ENCODE measurements at places on chromosomes 1 and 21.

DNA sequence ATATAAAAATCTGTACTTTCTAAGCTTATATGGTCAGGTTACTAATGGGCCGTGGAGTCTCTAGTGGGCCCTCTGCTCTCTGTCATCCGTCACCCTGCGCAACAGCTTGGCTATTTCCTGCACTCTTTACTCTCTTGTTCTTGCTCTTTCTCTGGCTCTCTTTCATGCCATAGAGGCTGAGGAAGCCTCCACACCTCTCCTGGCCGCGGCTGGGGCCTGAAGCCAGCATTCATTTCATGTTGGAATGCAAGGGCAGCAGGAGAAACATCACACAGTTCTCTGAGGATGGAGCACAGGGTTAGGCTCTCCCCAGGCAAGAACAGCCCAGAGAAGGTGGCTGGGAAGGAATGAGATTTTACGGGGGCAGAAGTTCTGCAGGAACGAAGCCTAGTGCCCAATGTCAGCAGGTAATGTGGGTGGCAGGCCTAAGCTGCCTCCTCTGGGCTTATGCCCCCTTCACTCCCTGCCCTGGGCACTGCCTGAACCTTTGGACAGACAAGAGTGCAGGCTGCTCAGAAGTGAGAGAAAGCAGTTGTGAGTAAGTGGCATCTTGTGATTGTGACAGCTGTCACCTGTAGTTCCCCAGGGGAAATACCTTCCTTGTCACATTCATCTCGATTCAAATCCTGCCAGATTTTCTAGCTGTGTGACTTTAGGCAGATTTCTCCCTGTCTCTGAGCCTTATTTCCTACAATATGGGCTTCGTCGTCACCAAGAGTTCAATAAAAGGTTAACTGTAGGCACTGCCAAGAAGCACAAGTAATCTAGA is 3.6 kb upstream of the FHAD1 start:
- no peak for DNase-seq

DNA sequence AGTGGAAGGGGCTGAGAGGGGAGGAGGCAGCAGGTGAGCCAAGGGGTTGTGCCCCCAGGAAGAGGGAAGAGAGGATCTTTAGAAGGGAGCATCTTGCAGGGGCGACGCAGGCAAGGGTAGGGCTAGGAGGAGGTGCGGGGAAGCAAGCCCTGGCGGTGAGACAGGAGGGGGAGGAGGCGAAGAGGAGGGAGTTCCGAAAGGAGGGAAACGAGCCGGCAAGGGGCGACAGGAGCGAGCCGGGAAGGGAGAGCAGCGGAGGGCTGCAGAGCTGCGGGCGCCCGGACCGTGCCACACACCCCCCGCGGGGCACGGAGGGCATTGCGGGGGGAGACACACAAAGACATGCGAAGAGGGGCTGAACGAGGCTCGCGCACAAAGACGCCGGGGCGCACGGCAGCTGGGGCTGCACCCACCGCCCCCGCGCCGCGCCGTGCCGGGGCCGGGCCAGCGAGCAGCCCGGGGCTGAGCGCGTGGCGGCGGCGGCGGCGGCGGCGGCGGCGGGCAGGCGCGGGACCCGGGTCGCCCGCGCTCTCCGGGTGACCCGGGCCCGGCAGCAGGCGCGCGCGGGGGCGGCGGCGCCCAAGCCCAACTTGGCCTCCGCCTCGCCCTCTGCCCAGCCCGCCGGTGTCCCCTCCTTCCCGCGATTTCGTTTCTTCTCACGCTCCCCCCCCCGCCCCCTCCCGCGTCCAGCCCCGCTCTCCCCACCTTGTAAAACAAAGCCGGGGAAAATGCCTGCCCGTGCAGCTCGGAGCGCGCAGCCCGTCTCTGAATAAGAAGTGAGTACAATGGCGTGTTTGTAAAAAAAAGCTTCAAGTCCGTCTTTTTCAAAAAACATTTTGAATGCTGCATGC is at the start of gene KCNK2:
KCNK2 (plus strand) TSS at position 206 of the 851 bp plus-strand sequence. CDS start 649 bp downstream, outside the sequence.
- no peak for DNase-seq

GRCh38 chr1:55444667-55445066 is 229.5 kb upstream of the USP24 start:
- DNase-seq, result no peak

- no peak for DNase-seq
These were observed 8.4 kb upstream of the PEX19 start for GRCh38 chr1:160293020-160293968.

GRCh38 chr1:74790453-74790852 is 57.5 kb downstream of the TYW3 start:
- DNase-seq, result no peak

- no peak for DNase-seq
These were observed 856 bp upstream of the GREM2 start for GRCh38 chr1:240612811-240613210.

GRCh38 chr21:46564391-46564790 is 40.5 kb downstream of the S100B start:
- DNase-seq, result no peak

- DNase-seq, result no peak
These were observed 19.0 kb downstream of the RNASEL start for GRCh38 chr1:182569939-182570610.

- no peak for DNase-seq
These were observed 147.3 kb downstream of the OMA1 start for GRCh38 chr1:58399176-58399575.

DNA sequence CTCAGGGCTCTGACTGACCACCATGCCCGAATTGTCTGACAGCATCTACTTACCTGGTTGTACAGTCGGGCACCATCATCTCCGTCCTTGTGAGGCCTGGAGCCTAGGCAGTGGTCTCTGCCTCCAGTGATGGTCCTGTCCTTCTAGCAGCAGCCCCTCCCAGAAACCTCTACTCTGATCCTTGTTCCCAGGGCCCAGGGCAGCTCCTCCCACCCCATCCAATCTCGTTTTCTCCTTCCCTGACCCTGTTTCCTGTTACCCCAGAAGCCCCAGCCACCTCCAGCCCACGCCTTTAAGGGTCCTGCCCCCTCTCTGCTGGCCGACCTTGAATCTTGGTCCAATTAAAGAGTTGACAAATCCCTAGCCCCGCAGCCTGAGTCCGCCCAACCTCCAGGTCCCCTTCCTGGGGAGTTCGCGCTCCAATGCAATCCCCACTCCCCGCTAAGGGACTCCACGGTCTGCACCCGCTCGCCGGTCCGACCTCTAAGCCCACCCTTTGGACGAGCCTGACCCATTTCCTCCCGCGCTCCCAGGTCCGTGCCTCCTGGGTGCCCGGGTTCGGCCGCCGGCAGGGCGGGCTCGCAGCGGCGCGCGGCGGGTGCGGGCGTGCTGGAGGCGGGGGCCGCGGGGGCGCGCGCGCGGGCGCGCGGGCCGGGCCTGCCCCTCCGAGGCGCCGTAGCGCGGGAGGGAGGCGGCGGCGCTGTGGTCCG is at the start of gene B4GALT2:
B4GALT2 (plus strand) TSS at position 660 of the 710 bp plus-strand sequence. CDS start 1,951 bp downstream, outside the sequence.
- DNase-seq, result peak; percentile 50

DNA sequence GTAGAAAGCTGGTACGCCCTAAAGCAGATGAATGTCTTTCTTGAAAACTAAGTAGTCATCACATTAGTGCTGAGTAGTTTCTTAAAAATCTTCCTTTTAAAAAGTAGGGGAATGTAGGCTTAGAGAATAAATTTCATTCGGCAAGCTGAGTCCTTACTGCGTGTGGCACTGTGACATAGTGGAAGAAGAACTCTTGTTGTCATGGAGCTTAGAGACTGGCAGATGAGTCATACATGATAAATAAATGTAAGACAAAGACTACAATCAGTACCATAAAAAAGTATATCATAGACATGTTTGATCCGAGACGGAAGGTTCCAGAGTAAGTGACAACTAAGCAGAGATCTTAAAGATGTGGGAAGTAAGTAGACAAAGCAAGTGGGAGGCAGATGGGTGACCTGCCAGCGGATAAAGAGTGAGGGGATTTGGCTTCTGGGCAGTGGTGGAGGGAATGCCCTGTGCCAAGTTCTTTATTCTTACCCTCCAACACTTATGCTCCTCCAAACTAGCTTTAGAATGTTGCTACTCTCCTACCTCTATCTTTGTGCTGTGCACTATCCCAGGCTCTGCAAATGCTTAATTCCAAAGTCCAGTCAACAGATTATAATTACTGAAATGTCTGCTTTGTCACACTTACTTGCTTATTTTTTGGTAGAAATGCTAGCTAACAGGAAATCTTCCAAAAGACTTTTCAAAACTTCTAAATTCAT is 608.5 kb upstream of the USP24 start:
- peak; percentile 11 for DNase-seq

GRCh38 chr1:169484101-169484500 is 1.6 kb downstream of the SLC19A2 start:
- DNase-seq, result no peak

DNA sequence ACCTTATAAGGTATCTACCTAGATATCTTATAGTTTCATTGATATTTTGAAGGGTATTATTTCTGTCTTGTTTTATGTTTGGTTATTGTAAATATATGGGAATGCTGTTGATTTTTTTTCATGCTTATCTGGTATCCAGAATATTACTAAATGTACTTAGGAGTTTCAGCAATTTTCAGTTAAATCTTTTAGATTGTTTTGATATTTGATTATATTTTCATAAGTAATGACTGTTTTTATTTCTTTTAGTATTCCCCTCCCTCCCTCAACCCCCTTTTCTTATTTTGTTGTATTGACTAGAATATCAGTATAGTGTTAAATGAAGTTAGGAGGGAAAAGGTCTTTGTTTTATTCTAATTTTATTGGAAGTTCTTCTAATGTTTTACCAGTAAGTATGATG is 344.4 kb upstream of the PROX1 start:
- DNase-seq, result no peak

- DNase-seq, result no peak
These were observed 1.1 kb upstream of the COA6 start for GRCh38 chr1:234372011-234372757.

GRCh38 chr1:200837931-200838571 is 34.7 kb upstream of the GPR25 start:
- peak; percentile 55 for DNase-seq

DNA sequence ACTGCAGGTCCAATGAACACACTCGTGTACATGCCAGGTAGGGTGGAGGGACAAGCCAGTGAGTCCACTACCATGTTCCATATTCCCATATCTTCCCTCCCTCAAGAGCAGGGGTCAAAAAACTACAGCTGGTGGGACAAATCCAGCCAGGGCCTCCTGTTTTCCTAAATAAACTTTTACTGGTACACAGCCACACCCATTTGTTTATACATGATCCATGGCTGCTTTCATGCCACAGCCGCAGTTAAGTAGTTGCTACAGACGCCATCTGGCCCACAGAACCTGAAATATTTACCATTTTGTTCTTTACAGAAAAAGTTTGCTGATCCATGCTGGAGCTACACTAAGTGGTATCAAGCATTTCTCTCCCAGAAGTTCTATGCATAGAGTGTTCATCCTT is 42.4 kb downstream of the CASQ2 start:
- no peak for DNase-seq

DNA sequence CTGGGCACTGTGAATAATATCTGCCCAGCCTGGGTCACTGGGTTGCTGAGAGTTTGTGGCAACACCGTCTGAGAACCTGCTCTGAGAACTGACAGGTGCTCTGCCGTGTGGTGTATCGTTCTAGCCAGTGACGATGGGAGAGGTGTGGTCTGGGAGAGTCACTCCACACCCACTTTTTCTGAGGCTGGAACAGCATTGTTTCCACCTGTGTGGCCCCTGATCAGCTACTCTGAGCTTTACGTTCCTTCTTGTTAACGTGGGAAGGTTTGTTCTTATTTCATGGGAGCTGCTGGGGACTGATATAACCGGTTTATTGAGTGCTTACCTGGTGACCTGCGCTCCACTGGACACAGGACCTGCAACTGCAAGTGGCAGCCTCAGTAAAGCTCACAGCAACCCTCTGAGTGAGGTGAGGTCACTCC is 34.8 kb upstream of the TENT5C start:
- DNase-seq, result no peak

GRCh38 chr1:10074852-10075730 is 42.3 kb downstream of the UBE4B start:
- no peak for DNase-seq

- DNase-seq, result no peak
These were observed 246.4 kb upstream of the PTBP2 start for GRCh38 chr1:96474985-96475743.

DNA sequence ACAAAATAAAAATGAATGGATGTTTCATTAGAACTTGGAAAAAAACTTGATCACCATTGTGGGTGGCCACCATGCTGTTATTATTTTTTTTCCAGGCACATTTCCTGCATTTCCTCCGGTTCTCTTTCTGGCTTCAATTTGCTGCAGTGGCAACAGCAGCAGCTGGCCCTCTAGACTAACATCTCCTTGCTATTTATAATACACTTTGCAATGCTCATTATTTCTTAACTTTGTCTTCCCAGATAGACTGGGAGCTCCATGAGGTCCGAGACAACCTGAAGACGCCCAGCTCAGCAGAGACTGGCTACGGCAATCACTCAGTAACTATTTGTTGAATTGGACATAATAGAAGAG is 53.4 kb upstream of the ATP5PO start:
- DNase-seq, result no peak

- DNase-seq, result no peak
These were observed 744.7 kb upstream of the CXADR start for GRCh38 chr21:16768096-16768495.

DNA sequence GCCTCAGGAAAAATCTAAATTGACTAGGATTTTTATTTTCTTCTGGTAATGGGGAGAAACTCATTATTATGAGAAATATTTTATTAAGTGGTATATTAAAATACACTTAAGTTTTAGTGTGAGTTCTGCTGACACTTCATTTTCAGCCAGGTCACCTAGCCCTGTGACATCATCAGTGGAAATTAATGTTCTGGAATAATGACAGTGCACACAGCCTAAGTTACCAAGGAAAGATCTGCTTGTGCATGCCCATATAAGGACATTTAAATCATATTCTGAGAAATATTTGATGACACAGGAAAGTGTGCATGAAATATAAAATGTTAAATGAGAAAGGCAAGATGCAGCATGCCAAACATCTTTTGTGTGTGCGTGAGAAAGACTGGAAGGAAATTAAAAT is 102.0 kb downstream of the KIF14 start:
- no peak for DNase-seq

DNA sequence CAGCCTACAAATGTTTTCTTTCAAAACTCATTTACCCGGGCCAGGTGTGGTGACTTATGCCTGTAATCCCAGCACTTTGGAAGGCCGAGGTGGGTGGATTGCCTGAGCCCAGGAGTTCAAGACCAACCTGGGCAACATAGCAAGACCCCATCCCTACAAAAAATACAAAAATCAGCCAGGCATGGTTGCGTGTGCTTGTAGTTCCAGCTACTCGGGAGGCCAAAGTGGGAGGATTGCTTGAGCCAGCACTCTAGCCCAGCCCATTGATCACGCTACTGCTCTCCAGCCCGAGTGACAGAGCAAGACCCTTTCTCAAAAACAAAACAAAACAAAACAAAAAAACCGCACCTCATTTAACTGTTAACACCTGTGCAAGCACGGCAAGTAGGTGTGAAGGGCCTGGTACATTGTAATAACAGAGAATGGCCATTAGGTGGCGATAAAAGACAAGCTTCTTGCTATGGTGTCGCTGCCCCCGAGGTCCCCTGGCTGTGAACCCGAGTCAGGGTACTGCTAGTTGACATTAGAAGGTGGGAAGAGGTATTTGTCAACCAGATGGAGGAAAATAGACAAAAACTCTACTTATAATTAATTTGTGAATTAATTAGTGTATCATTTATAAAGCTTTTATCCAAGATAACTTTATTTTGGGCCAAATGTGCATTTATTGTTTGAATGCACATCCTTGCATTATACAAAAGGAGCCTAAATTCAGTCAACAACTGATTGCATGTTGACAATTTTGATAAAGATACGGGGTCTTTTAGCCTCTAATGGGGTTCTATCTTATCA is 66.5 kb downstream of the SH3BGR start:
- DNase-seq, result peak; percentile 74

All from NCI-H446 (cell line).